D721Med (cell line): ENCODE measurements at places on chromosomes 3 and 15.

DNA sequence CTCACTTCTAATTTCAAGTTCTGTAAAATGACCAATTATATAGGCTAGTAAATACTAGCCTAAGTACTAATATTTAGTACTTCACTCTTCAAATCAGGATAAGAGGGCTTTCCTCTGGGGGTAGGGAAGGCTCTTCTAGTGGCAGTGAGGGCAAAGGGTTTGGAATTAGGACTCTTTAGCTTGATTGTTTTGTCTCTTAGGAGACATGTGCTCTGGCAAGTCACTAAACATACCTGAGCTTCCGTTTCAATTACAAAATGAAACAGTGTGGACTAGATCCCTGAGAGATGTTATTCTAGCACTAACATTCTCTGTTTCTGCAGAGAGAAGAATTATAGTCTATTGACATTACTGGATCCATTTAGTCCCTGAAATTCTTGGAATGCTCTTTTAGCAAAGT, 71.5 kb downstream of the PCOLCE2 start:
- no peak for DNase-seq

GRCh38 chr3:51874411-51874810, 990 bp downstream of the IQCF5 start:
- no peak for DNase-seq

- DNase-seq, result no peak
Measured at GRCh38 chr15:87816811-87817210, 439.7 kb downstream of the NTRK3 start.

- DNase-seq, result no peak
Measured at GRCh38 chr15:24752354-24752753, 76.8 kb downstream of the NPAP1 start.

- DNase-seq, result no peak
Measured at GRCh38 chr3:81545572-81545971, 215.9 kb downstream of the GBE1 start.

GRCh38 chr15:45026651-45027190, 3.7 kb downstream of the SORD start:
- no peak for DNase-seq
